ENCODE measurements at places on chromosomes 2 and 18.
A peak's percentile ranks its signal among the peaks of the same experiment; 100 is the strongest.

DNA sequence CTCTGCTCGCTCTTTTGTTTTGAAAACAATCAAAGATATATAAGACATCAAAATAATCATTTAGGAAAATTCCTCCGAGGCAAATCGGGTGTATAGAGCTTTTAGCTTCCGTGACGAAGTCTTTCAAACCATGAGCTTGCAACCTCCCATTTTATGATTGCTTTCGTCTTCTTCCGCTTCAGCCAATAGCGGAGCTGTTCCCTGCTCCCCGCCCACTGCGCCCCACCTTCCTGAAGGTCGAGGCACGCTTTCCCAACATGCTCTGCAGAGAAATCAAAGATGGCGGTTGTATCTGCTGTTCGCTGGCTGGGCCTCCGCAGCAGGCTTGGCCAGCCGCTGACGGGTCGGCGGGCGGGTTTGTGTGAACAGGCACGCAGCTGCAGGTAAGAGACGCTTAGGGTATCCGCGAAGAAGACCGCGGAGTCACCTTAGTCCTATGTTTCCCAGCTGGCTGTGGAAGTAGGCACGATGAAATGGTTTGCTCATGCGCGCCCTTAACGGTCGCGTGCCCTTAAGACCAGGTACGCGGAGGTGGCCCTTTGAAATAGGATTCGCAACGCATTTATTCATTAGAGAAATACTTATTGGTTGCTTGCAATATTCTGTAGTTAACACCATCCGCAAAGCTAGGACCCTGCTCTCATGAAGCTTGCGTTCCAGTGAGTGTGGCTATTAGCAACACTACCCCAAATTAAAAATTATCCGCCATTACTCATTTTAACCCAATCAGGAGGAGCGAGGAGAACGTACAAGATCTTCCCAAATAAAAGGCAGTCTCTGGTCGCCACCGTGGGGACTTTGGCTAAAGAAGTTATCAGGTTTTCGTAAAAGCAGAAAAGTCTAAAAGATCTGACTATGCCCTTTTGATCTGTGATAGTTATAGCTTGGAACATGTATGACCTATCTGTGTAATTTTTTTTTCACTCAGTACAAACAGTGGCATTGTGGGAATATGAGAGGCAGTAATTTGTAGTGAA is at the start of gene PTCD3:
PTCD3 (plus strand) TSS at position 267 of the 977 bp plus-strand sequence; CDS start at position 280, 13 bp downstream.
- DNase-seq: peak; percentile 96

GRCh38 chr2:32452338-32453064 is 95.7 kb downstream of the BIRC6 start:
- no peak for DNase-seq

DNA sequence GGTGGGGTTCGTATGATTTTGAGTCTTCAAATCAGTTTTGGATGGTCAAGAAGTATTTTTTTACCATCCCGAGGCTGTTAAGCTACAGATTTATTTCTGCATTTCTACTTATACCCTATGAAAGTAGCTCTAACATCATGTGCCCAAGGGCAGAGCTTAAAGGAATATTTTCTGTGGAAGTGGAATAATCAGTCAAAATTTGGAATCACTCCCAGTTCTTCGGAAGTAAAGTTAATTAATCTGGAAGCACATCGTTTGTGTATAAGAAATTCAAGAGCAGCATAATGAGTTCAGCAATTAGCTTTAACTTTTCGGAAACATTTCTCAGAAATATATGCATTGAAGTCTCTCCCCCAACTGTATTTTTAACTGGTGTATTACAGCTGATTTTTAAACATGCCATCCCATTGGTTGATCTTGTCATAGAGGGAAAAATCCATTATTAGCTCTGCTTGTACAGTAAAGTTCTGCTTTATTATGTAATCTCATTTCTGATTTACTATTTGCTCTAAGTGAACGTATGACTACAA is 510.1 kb downstream of the DCC start:
- DNase-seq: no peak

- peak; percentile 8 for DNase-seq
Measured at GRCh38 chr2:69384618-69385081, 2.4 kb downstream of the GFPT1 start.

DNA sequence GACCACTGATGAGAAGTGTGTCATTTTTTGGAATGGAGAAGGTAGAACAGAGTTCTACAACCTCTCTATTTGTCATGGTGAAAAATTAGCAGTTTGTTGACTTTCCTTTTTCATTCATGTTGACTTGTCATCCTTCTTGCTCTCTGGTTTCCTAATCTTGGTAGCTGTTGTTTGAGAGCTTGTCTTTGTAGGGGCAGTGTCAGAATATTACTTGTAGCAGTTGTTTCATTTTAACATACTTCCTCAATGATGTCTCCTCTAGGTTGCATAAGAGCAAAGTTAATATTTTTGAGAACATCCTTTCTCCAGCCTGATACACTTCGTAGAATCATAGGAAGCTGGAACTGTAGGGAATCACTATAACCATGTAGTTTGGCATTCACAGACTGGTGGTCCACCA is 368.2 kb upstream of the FANCL start:
- no peak for DNase-seq

- peak; percentile 47 for DNase-seq
Measured at GRCh38 chr2:38601463-38602135, 1.1 kb downstream of the HNRNPLL start.

- no peak for DNase-seq
Measured at GRCh38 chr18:33513027-33513426, 65.0 kb upstream of the ASXL3 start.

DNA sequence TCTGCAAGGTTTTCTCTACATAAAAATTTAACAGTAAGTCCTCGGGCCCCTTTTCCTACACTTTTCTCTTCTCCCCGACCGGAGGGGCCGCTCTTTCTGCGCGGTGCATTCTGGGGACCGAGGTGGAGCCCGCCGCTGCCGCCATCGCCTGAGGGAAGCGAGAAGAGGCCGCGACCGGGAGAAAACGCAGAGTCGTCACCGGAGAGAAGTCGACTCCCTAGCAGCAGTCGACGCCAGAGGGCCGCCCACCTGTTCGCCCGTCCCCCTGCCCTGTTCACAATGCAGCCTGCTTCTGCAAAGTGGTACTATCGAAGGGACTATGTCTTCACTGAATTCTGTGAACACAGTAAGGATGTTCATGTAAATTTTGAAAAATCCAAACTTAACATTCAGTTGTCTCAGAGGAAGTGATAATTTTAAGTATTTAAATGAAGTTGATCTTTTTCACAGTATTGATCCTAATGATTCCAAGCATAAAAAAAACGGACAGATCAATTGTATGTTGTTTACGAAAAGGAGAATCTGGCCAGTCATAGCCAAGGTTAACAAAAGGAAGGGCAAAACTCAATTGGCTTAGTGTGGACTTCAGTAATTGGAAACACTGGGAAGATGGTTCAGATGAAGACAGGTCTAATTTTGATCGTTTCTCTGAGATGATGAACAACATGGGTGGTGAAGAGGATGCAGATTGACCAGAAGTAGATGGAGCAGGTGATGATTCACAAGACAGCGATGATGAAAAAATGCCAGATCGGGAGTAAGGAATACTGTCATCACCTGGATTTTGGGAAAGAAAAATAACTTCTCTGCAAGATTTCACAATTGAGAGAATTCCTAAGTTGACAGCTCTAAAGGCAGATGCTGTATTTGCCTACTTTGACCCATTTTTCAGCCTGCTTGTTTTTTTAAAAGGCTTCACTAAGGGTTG is 55.8 kb downstream of the ASXL2 start:
- peak; percentile 33 for DNase-seq

DNA sequence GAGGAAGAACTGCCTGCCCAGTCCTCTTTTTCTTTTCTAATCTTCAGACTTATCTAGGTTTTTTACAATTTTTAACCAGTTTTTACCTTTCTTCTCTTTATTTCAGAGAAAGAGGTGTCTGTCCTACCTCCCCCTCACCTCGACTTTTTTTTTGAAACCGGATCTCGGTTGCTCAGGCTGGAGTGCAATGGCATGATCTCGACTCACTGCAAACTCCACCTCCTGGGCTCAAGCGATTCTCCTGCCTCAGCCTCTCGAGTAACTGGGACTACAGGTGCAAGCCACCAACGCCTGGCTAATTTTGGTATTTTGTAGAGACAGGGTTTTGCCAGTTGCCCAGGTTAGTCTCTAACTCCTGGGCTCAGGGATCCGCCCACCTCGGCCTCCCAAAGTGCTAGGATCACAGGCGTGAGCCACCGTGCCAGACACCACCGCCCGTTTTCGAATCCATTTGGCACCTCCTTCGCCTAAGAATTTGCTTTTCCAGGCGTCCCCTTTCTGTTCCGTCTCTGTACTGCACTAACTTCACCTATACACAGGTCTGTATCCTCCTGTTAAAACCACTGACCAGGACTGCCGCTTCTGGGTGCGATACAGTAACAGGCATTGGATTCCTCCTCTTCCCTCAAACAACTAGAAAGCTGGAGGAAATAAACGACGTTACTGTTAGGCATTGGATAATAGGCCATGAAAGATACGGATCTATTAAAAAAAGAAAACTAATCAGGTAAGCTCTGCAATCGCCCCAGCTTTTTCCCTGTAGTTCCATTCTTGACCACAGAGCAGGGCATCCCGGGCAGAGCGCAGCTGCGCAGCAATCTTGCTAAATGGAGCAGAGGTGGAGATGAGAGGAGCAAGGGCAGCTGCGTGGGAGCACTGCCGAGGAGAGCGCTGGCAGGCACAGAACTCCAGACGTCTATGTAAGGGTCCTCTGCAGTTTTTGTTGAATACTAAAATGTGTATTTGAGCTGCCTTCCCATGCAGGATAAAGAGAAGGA is 69.9 kb downstream of the ZC3H6 start:
- DNase-seq: no peak

DNA sequence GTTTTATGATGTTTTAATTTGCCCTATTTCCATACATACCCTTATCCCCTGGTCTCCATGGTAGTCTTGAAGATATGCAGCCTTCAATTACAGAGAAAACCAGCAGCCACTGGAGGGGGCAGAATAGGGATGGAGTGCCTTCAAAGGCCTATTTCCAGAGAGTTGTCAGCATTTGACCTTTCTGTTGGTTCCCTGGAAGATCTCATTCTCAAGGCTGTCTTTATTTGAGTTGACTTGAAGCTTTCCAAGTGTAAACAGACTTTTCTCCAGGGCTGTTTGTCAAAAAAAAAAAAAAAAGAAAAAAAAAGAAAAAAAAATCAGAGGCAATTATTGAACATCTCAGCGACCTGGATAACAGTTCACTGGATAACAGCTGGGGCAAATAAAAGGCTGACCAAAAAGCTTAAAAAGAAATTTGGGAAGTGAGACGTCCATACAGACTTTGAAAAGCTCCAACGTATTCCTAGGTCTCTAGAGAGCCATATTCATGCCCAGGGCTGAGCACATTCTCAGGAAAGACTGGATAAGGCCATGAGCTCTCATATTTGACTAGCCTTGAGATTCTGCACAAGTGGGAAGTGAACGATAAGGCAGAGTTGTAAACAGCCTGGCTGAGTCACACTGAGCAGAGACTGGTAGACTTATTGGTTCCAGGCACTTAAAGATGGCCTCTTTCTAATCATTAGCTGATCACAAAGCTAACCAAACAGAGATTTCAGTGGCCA is 126.6 kb downstream of the VAPA start:
- no peak for DNase-seq

- no peak for DNase-seq
Measured at GRCh38 chr2:68426446-68426845, 40.6 kb downstream of the FBXO48 start.

DNA sequence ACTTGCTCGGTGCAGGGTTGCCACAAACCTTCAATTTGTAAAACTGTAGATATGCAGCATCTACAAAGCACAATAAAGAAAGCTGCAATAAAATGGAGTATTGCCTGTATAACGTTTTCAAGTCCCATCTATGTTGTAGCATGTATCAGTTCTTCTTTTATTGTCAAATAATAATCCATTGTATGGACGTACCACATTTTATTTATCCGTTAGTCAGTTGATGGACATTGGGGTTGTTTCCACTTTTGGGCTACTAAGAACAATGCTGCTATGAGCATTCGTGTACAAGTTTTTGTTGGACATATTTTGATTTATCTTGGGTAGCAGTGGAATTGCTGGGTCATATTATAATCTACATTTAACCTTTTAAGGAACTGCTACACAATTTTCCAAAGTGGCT is 240.7 kb upstream of the SIX3 start:
- no peak for DNase-seq

- no peak for DNase-seq
Measured at GRCh38 chr2:136121204-136121910, 3.4 kb upstream of the CXCR4 start.

GRCh38 chr2:8440029-8440778 is 241.7 kb upstream of the ID2 start:
- no peak for DNase-seq
